ENCODE measurements at places on chromosomes 13 and 19.

GRCh38 chr13:99197117-99197651 lies 3.5 kb upstream of the UBAC2 start:
- DNase-seq: no peak

DNA sequence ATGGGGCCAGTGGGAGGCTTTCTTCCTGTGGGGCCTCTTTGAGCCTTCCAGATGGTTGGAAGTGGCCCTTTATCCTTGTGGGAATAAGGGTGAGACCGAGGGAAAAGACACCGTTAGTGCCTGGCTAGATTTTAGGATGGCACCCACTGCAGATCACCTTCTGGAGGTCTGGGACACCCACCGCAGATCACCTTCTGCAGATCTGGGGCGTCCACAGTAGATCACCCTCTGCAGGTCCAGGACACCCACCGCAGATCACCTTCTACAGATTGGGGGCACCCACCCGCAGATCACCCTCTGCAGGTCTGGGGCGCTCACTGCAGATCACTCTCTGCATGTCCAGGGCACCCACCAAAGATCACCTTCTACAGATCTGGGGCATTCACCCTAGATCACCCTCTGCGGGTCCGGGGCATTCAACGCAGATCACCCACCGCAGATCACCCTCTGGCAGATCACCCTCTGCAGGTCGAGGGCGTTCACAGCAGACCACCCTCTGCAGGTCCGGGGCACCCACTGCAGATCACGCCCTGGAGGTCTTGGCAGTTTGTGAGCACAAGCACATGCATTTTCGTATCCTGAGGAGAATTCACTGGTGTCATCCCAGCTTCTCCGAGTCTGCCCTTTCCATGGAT lies 153.4 kb upstream of the TSHZ3 start:
- DNase-seq: no peak

GRCh38 chr19:57362419-57362818 lies 932 bp upstream of the TRAPPC2B start:
- no peak for DNase-seq

GRCh38 chr13:112003396-112003795 lies 63.6 kb upstream of the SOX1 start:
- DNase-seq: no peak

DNA sequence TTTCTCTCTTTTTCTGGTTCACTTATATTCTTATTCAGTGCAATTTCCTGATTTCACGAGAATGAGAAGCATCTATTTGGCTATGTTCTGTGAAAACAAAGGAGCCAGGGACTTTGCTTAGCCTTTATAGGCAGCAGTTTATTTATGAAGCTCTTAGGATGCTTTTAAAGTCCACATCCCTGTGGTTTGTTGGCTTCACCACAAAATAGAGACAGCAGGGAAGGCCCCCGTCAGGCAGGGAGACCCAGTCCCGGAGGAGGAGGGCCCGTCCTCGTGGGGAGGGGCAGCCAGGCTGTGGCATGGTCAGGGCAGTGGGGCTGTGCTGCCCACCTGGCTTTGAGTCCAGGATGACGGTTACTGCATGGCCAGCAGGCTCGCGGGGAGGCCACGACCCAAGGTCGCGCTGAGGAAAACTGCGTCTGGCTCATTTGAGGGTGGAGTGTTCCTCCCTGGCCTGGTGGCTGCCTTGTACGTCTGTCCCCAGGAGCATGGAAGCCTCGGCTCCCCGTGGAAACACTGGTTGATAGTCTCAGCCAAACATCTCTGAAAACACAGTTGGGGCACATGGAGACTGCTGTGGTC lies 92.7 kb downstream of the ATP11A start:
- no peak for DNase-seq

- DNase-seq: no peak
Measured at GRCh38 chr19:5953680-5954213, 24.2 kb downstream of the RANBP3 start.
